AML-193 (cell line): ENCODE measurements at places on chromosomes 3 and 15.

- no peak for DNase-seq
Measured at GRCh38 chr3:57288403-57288802, 4.1 kb downstream of the ASB14 start.

GRCh38 chr3:140092848-140093536 is 158.0 kb downstream of the CLSTN2 start:
- DNase-seq: no peak

DNA sequence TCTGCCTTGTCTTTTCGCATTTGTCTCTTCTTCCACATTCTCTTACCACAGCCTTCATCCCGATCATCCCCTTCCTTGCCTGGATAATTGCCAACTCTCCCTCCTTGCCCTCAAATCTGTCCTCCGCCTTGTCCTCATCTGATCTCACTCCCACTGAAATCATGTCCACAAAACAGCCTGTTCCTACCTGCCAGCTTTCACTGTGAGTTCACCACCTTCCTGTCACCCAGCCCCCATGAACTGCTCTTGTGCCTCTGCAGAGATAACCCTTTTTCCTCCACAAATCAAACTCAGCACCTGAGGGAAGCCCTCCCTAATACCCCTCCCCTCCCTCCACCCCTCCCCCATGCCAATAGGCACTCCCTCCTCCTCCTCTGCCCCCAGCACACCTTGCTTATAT is 4.8 kb upstream of the ADCY5 start:
- DNase-seq: no peak

DNA sequence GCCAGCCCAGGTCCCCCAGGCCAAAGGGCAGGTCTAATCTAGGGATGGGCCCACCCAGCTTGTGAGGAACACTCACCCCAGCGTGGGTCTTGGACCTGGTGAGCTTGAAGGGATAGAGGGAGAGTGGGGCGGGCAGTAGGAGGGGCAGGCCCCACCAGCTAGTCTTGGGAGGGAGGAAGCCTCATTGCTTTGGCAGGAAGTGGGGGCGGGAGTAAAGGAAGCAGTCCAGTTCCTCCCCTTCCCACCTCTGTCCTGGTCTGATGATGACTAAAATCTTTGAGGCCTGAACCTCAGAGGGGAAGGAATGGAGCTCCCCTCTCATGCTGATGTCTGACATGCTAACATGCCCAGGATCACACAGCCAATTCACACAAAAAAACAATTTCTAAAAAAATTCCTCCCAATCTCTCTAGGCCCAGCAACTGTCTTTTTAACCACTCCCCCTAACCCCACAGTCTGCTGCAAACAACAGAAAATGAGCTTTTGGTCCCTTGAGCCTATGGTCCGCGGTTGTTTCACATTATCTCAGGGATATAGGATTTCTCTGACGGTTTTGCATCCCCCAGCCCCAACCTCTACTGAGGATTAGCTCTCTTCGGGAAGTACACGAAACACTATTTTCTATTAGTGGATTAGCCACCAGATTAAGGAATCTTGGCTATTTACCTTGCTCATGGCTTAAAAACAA is 30.7 kb upstream of the DUSP7 start:
- DNase-seq: peak; percentile 28

- DNase-seq: no peak
Measured at GRCh38 chr3:184791171-184791570, 20.8 kb upstream of the VPS8 start.

GRCh38 chr3:108455212-108455705 is 55.1 kb downstream of the MYH15 start:
- no peak for DNase-seq
